OCI-M1 (cell line): ENCODE measurements at places on chromosomes 2 and 18.

- DNase-seq = no peak
Measured at GRCh38 chr2:109549016-109549590, 64.7 kb downstream of the SEPTIN10 start.

GRCh38 chr2:222939208-222939856 is 78.5 kb downstream of the ACSL3 start:
- peak; percentile 85 for DNase-seq

- no peak for DNase-seq
Measured at GRCh38 chr2:210620456-210620855, 64.1 kb downstream of the CPS1 start.

DNA sequence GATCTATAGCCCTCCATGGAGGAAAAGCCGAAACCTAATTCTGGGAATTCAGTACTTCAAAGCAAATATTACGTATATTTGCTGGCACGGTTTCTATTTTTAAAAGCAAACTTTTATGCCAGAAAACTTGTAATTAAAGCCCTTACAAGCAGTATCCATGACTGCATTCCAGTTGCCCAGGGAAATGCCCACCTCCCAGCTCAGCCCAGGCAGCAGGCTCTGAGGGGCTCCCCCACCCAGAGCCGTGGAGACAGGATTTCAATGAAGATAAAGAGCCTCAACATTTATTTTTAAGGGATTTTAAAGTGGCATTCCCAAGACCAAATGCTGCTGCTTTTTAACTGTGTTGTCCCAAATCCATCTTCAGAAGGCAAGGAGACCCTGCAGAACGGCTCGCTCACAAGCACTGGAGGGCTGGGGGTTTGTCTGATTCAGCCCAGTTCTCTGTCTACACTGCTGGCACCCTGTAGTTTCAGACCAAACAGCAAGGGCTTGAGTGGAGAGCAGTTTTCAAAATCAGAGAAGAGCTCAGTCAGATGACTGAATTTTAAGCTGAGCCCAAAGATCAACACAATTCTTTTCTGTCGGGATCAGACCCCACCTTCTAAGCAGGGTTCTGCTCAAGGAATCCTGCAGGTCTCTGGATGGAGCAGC is 105.1 kb downstream of the KCNF1 start:
- DNase-seq = no peak

- DNase-seq = no peak
Measured at GRCh38 chr18:37445368-37445767, 120.2 kb downstream of the CELF4 start.

GRCh38 chr2:99974275-99974674 is 168.1 kb downstream of the AFF3 start:
- DNase-seq = no peak

- peak; percentile 5 for DNase-seq
Measured at GRCh38 chr18:29060349-29060748, 883.4 kb upstream of the CDH2 start.

GRCh38 chr2:27806311-27807059 is 35.0 kb downstream of the MRPL33 start:
- DNase-seq = no peak

- no peak for DNase-seq
Measured at GRCh38 chr2:210592726-210593125, 36.3 kb downstream of the CPS1 start.
